ENCODE measurements at places on chromosomes 3 and 15.

GRCh38 chr3:127106053-127106452, 86.9 kb upstream of the PRR23E start:
- no peak for DNase-seq

DNA sequence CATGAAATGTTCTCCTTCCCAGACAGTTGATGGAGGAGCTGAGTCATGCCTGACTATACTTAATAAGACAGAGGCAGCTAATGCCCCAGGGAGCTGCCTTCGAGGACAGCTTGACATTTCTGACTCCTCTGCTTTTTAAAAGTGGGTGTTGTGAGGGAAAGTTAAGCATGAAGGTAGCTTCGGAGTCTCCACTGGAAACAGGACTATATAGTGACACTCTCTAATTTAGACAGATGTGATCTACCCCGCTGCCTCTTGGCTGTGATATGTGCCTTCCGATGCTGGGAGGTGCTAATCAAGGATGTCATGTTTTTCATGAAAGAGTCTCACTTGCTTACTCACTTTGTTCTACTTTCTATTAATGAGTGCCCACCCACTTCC, 72.7 kb downstream of the IL1RAP start:
- DNase-seq, result peak; percentile 86

DNA sequence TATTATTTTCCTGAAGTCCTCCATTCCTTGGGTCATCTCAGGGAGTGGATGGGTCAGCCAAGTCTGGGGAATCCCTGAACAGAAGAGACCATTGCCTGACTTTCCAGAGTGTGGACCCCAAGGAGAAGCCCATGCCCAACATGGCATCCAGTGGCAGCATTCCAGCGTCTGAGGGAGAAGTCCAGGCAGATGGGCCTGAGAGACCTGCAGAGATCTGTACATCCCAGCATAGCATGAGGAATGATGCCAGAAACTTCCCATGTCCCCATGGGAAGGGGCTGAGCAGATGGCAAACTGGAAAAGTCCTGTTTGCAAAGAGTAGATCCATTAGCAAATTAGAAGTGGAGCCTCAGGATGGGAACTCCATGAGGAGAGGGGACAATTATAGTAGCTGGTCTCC, 17.6 kb upstream of the COLQ start:
- no peak for DNase-seq

- no peak for DNase-seq
Observed at GRCh38 chr3:129822241-129822640, 71.3 kb downstream of the TMCC1 start.

- DNase-seq, result no peak
Observed at GRCh38 chr3:96267577-96267976, 546.8 kb upstream of the EPHA6 start.

DNA sequence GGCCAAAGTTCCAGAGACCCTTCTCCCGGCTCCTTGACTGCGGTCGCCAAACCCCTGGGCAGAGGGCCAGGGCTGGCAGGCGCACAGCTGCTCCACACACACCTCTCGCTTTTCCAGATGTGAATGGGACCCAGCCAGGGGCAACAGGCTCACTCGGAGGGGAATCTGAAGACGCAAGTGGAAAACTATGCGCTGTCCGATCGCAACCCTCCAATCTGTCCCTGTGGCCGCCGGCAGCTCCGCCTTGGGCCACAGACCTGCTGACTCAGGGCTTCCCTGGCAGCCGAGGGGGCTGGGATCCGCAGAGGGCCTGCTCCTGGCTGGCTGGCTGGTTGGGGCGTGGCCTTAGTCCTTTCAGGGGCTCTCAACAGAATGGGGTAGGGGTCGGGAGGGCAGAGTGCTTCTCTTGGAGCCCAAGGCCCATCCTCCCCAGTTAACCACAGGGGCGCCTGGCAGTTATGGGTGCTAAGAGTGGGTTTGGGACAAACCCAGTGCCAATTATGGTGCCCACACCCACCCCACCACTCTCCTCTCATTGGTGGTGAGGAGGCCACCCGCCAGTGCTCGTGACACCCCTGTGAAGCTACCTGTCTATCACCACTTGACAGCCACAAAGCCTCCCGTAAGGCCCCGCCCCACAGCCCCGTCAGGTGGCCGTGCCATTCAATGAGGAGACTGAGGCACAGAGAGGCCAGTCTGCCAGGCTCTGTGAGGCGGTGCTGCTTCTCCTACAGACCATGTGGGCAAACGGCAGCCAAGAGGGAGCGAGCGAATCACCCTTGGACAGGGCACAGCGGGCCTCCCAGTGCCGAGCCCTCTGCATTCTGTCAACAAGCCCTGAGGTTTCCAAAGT, 53.8 kb downstream of the IQSEC1 start:
- DNase-seq, result peak; percentile 72

DNA sequence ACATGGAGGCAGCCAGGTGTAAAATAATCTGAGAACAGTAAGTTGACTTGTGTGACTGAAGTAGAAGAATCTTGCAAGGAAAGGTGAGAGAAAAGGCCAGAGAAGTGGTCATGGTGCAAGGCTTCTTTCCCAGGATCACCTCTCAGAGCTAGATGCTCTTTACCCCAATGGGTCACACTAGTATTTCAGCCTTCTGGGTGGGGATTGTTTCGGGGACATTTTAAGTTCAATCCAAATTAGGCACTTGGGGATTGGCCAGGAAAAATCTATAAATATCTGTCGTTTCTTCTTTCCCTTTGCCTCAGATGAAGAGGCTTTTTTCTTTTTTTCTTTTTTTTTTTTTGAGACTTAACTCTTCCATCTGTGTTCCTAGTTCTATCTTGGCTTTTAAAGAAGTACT, 188.0 kb downstream of the KLHL25 start:
- no peak for DNase-seq

DNA sequence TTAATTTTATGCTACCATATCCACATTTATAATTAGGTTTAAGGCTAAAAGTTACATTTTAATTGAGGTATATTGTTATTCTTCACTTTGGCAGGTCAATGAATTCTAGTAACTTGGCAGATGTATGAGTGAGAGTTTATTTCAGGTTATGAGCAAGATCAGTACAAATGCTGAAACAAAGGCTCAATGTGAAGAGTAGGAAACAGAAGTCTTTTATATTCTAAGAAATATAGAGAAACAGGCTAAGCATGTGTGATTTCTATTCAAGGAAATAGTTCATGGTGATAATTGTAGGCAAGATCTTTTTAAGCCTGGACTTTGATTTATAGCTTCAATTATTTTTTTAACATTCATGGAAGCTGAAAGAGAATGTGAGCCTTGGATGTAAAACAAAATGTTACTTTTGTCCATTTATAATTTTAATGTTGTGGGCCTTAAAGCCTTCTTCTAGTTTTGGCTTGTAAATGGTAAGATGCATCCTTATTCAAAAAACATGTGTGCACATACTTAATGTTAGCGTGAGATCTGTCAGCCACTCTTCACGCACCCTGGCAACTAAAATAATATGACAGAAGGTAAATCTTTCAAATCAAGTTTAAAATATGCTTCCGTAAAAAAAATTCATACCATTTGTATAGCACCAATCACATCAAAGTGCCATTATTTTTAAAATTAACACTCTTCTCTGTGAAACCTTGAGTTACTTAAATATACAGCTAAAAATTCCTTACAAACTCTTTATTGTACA, 22.8 kb upstream of the OSTN start:
- no peak for DNase-seq

DNA sequence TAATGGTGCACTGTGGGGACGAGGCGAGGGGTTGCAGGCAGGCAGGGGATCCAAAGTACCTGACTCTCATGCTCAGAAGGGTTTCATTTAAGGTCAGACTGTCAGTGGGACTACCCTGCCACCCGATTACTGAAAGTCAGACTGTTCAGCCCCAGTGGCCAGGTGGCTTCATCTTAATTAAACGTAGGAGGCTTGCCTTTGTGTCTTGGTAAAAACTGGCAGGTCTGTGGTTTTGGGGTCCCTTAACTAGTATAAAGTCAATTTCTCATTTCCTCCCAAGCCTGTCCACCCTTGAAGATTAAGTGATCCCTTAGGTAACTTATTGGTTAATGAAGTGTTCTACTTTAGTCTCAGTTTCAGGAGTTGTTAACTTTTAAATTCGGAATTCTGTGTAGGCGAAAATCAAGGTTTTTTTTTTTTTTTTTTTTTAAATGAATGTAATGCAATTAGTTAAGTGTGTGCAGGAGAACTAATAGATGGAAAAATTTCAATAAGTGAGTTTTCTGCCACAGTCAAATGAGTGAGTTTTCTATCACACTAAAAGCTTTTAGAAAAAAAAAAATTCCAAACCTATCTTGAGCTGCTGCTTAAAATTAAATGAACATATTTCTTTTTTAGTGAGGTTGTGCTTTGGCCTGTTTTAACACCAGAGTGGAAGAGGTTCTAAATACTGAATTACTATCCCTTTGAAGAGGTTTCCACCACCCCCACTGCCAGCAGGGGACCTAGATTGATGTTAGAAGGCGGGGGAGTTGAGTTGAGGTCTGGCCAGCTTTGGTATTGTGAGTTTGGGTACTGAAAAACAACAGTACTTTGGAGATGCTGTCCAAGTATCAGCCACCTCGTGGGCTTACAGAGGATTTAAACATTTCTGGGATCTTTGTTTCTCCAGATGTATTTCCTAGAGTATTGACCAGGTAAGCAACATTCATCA, 15.2 kb downstream of the ITPR1 start:
- DNase-seq, result no peak

GRCh38 chr3:174335324-174335723, 523.8 kb upstream of the NAALADL2 start:
- DNase-seq, result no peak

- DNase-seq, result no peak
Observed at GRCh38 chr3:149613988-149614387, 43.8 kb downstream of the WWTR1 start.

DNA sequence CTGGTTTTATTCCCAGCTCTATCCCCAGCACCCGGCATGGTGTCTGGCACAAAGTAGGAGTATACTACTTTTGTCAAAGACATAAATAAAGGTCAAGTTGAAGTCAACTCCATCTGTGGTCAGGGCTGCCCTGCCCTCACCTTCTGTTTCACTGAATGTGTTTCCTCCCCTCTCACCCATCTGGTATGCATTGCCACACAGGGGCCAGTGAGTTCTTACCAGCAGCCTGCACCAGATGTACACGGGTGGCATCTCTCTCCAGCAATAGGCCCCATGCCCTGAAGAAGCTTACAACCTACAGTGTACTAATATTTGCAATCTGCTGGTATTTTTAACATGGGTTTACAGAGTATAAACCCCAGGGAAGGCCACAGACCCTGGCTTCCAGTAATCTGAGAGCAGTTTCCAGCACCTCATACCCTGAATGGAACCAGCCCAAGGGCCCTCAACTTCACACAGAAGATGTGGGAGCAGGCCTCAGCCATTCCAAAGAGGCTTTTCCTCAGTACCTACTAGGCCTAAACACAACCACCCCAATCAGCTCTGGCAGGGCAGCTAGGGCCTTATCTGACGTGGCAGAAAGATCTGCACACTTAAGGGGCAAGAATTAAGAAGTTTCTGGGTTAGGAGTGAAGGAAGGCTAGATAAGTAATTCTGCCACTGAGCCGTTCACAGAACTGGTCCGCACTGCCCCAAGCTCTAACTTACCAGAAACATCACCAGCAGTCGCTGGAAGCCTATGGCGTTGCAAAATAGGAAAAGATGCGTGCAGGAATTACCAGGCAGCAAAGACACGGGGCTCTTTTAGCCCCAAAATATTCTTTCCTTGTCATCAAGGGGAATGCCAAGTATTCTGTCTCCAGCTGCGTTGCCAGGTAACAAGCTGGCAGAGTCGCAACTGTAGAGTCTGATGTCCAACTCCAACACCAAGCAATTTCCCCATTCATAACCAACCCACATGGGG, 2.1 kb downstream of the IDH2 start:
- DNase-seq, result peak; percentile 39

DNA sequence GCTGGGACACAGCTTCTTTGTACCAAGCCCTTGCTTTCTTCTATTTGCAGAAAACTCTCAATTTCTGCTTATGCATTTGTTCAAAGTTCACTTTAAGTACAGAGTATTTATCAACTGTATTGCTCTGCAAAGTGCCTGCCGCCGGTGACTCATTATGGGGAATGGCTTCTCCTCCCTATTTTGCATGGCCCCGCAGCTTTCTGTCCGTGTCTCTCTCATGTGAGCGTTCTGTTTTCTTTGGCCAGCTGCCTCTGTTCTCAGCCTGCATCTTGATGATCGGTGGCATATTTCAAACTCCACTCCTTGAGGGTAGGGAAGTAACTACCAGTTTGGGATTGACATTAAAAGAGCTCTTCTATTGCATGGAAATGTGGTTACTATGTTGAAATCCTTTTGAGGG, 28.6 kb upstream of the ST8SIA2 start:
- DNase-seq, result no peak

- no peak for DNase-seq
Observed at GRCh38 chr15:25711691-25712090, 151.4 kb downstream of the ATP10A start.

- peak; percentile 10 for DNase-seq
Observed at GRCh38 chr15:63715818-63716217, 117.9 kb downstream of the HERC1 start.

DNA sequence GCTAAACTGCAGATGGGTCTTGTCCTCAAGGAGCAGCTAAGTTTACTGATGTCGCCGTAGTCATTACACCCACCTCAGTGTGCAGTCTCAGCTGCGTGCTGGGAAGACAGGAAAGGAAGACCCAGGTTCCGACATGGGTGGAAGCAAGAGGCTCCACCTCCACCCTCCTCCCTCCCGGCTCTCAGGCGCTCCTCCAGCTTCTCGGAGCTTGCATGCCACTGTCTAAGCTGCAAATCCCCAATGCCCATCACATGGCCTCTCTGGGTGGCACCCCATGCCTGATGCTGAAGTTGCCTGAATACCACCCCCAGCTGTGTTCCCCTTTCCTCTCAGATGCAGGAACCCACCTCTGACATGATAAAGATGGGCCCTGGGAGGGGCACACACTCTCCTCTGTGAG, 58.5 kb downstream of the MGLL start:
- no peak for DNase-seq

- no peak for DNase-seq
Observed at GRCh38 chr3:142417302-142417701, 30.5 kb downstream of the XRN1 start.

DNA sequence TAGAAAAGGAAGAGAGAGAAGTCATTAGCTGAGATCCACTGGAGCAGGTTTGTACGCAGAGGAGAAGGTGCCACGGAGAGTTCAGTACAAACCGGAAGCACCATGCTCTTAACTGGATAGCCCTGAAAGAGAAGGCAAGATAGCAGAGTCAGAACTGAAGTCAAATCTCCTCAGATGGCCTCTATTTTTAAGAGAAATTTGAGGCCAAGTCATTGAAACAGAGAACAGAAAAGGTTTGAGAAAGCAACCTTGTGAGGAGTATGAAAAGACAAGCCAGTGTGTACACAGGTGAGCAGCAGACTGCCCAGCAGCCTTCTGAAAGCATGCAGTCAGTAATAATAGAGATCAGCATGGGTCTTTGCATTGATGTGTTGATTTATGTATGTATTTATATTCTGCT, 66.1 kb upstream of the SPRED1 start:
- no peak for DNase-seq

GRCh38 chr15:55237219-55238130, 40.7 kb upstream of the RSL24D1 start:
- DNase-seq, result no peak
